ENCODE measurements at places on chromosomes 5 and 9. TPM values are rescaled to one million over a fixed set of nuclear protein-coding genes. Genes with fewer than 3 reads are reported as not detected.

GRCh38 chr5:39224196-39224761 is 4.9 kb upstream of the FYB1 start:
- DNase-seq, result no peak

Gene CER1
- total RNA-seq, result not detected

GRCh38 chr9:110528645-110529044 is 50.9 kb downstream of the SVEP1 start:
- no peak for DNase-seq

DNA sequence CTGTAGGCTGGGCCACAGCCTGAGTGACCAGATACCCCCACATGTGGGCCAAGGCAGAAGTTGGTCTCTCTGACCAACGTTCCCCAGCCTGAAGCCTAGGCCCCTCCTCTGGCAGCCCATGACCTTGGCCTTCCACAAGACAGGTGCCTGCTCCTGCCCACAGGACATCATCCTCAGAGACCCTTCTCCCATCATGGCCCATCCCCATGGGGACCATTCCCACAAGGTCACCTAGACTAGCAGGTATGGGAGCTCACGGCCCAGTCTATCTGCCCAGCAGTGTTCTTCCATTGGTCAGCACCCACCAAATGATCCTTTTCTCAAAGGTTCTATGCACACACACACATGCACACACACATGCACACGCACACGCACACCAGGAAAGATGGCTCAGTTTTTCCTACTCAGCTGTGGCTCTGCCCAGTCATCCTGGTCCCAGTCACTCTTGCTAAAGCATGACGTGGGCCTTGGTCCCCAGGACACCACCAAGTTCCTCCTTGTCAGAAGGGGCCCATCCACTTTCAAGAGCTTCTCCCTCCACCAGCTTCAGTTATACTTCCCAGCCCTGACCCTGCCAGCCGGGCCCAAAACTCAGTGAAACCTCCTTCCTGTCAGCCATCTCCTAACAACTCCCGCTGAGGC is 65.4 kb downstream of the PAX5 start:
- no peak for DNase-seq

DNA sequence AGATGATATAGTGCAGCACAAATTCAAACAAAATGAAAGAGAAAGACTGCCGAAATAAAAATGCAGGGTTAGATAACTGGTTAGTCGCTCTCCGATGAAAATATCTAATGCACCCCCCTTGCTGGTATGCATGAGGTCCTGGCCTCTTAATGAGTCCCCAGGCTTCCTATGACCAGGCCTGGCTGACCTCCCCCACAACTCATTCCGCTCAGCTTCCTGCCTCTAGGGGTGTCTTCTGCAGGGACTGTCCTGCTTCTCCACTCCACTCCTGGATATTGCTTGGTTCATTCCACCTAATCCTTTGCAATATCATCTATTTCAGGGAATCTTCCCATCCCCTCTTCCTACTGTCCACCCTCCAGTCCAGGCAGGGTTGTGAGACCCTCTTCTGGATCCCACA is 341.8 kb downstream of the ASTN2 start:
- no peak for DNase-seq

Gene SOHLH1
- total RNA-seq, result not detected

DNA sequence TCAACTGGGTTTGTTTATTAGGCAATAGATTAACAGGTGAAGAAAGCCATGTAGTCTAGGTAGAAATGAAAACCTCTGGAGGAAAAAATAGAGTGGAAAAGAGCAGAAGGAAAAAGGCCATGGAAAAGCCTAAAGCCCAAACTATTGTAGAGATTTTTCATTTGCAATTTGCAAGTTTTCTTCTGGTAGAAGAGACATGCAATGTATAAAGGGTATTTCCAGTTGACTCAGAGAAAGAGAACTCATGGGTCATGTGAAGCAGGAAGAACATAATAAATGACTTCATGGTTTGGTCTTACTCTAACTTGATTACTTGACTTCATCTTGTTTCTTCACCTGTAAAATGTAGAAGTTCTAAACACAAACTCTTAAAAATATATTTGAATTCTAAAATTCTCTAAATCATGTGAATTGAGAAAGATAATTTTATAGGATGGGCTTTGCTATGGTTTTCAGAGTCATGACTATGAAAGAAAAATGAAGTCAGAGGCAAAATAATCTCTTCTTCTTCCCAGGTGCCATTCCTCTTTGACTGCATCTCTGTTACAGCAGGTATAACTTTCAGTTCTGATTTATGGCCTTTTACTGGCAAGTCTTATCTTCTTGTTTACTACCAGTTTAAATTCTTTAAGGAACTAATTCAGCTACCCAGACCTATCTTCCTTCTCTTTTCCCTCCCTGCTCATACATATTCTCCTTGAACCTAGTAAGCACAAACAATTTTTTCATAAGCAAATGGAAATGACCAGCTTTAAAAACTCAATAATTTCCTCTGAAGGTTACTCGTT is 47.7 kb upstream of the TMC1 start:
- DNase-seq, result no peak

DNA sequence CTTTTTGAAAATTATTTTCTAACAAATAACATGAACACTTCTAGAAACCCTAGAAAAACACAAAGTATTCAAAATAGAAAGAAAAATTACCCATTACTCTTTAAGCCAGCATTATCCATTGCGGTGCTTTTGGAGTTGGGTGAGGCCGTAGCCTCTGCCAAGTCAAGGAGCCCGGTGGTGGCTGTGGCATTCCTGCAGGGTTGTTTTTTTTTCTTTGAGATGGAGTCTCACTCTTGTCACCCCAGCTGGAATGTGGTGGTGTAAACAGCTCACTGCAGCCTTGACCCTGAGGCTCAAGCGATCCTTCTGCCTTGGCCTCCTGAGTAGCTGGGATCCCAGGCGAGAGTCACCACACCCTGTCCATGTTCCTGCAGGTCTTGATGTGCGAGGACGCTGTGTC is 8.2 kb upstream of the AHRR start:
- no peak for DNase-seq

- DNase-seq, result no peak
These were observed 52.1 kb downstream of the ABCA1 start for GRCh38 chr9:104875897-104876296.

GRCh38 chr9:134525841-134526583 is 115.6 kb upstream of the COL5A1 start:
- DNase-seq, result no peak
